Activated CD4-positive, CD25-positive, alpha-beta regulatory T cell (primary cell): ENCODE measurements at places on chromosomes 16 and 17.

DNA sequence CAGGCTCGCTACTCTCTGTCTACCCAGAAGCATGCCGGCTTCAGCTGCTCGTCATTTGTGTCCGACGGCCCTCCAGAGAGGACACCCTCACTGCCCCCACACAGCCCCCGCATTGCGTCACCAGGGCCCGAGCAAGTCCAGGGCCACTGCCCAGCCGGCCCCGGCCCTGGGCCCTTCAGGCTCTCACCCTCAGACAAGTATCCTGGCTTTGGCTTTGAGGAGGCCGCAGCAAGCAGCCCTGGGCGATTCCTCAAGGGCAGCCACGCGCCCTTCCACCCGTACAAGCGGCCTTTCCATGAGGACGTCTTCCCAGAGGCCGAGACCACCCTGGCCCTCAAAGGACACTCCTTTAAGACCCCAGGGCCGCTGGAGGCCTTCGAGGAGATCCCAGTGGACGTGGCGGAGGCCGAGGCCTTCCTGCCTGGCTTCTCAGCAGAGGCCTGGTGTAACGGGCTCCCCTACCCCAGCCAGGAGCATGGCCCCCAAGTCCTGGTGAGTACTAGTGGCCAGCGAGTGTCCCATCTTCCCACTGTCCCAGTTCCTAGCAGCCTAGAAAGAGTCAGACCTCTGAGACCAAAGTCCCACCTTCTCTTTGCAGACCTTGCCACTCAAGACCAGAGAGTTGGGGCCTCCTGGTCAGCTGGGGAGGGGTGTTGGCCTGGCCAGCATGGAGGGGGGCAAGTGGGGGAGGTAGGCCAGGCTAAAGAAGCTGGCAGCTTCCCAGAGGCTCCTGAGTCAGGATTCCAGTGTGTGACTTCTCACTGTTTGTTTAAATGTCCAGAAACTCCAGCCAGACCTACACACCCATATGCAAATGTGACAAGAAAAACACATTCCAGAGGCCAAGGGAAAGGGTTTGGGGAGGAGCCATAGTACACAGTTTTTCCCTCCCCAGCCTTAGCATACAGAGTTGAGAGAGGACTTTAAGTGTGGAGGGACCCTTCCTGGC is 18.6 kb downstream of the FOXN1 start:
- no peak for DNase-seq

DNA sequence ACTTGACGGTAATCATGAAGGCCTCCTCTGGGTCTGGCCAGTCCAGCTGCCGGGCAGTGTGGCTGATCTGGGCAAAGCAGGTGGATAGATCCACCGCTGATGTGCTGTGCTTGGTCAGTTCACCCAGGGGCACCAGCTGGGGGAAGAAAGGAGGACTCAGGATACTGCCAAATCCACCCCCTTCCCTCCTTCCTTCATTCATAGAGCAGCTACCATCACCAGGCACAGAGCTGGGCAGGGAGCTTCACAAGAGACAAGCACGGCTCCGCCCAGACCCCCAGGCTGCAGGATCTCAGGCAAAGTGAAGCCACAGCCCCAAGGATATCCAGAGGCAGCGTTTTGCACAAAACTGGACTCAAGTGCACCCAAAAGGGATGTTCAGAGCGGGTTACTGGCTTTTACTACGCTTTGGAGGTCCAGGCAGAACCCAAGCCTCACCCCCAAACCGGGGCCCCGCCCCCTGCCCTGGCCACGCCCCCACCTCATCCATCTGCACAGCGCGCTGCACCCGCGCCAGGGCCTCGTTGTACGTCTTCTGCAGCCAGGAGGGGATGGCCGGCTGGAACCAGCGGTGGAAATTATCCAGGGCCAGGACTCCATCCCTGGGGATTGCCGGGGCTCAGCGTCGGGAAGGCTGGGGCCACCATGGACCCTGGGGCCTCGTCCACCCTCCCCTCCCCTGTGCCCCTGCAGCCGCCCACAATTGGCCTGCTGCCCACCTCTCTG is 9.1 kb downstream of the UNC13D start:
- no peak for DNase-seq

DNA sequence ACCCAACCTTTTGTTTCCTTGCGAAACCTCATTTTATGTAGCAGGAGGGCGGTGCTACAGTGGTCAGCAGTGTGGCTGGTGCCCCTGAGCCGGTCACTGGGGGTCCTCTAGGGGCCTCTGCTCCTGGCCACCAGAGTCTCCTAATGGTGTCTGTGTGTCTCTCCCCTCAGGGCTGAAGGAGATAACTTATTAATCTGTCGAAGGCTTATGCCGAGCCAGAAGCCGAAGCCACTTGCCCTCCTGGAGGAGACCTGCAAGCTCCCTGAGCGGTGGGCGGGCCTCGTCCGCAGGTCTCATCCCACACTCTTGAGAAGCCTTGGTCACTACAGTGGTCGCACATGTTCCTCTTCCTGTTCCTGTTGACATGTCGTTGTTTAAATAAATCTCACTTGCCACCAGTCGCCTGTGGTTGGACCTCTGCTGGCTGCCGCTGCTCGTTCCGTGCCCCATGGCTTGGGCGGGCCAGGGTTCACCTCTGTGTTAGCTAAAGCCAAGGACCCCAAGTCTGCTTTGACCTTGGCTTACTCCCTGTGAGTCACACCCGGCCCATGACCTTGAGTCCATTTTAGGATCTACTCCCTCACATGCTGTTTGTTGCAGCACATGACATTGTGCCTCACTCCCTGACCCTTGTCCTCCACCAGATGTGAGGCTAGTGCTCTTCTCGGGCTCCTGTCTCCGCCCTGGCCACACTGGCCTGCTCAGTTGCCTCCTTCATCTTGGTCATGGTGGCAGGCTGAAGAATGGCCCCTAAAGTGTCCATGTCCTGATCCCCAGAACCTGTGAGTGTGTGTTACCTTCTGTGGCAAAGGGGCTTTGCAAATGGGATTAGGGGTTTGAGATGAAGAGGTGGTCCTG is 38.7 kb upstream of the AQP8 start:
- no peak for DNase-seq

GRCh38 chr16:31008551-31008950 is 1.9 kb downstream of the STX1B start:
- no peak for DNase-seq

- no peak for DNase-seq
These were observed at the start of gene ABCA8 for GRCh38 chr17:68955181-68955841. Gene ABCA8, minus strand, starts transcription at chr17:68955392. Its CDS starts 13,358 bp downstream, at chr17:68942034.

- DNase-seq, result no peak
These were observed 172.3 kb downstream of the KATNIP start for GRCh38 chr16:27722207-27722606.

DNA sequence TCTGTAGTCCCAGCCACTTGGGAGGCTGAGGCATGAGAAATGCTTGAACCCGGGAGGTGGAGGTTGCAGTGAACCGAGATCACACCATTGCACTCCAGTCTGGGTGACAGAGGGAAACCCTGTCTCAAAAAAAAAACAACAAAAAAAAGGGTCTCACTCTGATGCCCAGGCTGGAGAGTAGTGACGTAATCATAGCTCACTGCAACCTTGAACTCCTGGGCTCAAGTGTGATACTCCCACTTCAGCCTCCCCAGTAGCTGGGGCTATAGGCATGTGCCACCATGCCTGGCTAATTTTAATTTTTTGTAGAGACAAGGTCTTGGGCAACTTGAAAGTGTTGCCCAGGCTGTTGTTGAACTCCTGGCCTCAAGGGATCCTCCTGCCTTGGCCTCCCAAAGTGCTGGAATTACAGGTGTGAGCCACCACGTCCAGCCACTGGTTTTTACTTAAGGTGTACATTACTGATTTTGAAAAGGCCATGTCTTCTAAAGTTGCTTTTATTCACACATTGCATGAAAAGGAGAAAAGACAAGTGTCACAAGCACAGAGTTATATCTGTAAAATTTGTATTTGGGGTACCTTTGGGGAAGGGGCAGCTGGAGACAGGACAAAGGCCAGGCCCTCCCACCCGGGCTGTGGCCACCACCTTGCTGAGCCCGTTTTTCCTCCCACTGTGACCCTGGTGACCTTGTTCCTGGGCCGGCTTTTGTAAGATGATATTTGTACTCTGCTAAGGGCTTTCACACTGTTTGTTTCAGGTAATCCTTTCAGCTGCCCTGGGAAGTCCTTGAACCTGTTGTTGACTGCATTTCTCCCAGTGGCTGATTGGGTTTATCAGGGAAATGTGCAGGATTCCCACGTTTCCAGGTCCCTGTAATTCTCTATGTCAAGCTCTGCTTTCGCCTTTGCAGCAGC is 11.5 kb downstream of the GPT2 start:
- no peak for DNase-seq

GRCh38 chr16:27199736-27200135 is 3.6 kb upstream of the KDM8 start:
- no peak for DNase-seq

DNA sequence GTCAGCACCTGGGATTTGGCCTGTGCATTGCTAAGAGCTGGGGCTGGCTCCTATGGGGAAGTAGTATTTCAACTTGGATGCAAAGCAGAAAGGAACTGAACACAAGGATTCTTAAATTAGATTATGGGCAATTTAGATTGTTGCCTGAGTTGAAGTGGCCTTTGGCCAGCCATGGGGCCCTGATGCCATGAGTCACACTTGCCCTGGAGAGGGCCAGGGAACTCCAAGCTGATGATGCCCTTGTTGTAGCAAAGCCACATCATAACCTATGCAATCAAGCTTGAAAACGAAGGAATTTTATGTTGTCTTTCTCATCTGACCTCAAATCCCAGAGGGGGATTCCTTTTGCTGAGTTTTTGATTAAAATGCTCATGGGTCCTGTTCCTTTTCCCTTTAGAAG is 3.9 kb upstream of the SPATA32 start:
- DNase-seq, result no peak

DNA sequence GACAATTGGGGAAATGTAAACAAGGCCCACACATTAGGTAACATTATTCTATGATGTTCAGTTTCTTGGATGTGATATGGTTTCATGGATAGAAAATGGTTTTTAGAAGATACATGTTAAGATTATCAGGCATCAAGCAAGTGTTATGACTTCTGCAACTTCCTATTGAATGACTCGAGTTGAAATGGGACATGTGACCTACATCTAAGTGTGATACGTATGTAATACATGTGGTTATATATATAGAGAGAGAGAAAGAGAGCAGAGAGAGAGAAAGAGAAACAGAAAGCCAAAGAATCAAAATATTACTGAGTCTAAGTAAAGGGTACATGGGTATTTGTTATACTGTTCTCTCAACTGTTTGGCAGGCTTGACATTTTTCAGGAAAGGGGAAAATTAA is 1.7 kb downstream of the TMEM170A start:
- DNase-seq, result no peak

GRCh38 chr17:4897198-4897687 is 2.1 kb upstream of the C17orf107 start:
- no peak for DNase-seq

DNA sequence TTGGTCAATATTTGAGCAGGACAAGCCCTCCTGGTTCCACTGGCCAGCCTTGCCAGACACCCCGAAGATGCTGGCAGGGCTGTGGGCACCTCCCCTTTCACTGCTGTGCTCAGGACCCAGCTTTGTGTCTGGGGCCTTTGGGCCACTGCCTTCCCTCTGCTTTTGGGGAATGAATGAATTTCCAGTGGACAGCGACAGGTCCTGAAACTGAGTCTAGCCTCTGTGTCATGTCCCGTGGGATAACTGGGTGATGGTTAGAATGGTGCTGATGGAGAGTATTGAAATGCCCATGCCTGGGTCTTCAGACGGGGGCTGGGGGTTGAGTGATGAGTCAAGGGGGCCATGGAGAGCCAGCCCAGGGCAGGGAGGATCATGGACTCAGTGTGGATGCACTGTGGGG is 135.8 kb downstream of the FOXL1 start:
- no peak for DNase-seq

DNA sequence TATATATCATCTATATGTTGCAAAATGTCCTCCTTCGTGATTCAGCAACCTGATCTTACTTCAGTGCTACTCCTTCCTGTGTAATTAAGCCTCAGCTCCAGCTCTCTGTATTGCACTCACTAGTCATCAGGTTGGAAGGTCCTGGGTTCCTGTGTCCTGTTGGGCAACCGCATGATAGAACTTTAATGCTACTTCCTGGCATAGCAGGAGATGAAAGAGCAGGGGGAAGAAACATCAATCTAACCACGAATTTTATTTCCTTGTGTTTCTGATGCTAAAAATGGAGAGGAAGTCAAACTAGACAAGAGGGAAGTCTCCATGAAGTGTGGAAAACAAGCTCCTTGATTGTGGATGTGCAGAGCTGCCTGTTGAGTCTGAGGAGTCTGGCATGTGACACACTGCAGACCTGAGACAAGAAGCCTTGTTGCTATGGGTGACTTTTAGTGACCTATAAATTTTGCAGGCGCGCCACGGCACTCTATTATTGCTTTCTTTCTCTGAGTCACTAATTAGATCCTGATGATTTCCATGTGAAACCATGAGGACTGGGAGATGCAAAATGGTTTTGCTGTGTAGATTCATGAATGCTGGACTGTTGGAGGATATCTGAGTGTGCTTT is 25.6 kb downstream of the IGSF6 start:
- DNase-seq, result no peak

GRCh38 chr17:64502809-64503208 is 3.3 kb downstream of the DDX5 start:
- no peak for DNase-seq

DNA sequence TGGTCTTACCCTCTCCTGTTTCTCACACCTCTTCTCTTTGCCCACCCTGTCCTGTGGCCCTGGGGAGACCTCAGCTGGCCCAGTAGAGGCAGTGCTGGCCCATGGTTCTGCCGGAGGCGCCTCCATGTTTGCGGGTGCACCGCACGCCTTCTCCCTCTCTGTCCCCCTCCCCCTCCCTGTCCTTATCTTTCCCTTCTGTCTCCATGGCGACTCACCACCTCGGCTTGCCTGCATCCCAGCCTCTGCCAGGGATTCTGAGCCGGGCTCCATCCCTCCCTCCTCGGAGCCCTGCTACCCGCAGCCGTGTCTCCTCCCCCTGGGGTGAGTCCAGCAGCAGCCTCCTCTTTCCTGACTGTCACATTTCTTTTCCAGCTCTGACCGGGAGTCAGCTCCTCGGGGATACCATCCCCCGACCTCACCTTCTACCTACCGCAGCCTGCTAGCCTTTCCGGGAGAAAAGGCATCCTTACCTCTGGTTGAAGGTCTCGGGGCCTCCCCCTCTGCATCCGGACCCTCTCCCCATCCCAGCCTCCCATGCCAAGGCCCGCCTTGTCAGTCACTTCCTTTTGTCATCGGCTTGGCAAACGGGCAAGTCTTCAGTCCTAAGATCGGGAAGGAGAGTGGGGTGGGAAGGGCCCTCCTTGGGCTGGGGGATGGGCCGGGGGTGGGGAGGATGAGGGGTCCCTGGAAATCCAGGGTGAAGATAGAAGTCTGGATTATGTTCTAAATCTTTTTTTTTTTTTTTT is at the start of gene RNF112:
TSS of gene RNF112 (plus strand) at position 358 of the 746 bp plus-strand sequence. CDS start at position 535, 177 bp downstream.
- no peak for DNase-seq

- DNase-seq, result no peak
These were observed 236.4 kb upstream of the AXIN2 start for GRCh38 chr17:65797809-65798208.

GRCh38 chr17:66789093-66789492 is 45.8 kb upstream of the CACNG5 start:
- no peak for DNase-seq
